ENCODE measurements at places on chromosomes 1 and 21. TPM values are rescaled to one million over a fixed set of nuclear protein-coding genes. Genes with fewer than 3 reads are reported as not detected.

Gene LCE1F
- not detected for total RNA-seq

Gene SGIP1
- total RNA-seq: not detected

Gene BTBD19
- 3.4 TPM for total RNA-seq

Gene TRIM45
- total RNA-seq: 2.3 TPM

Gene ECE1
- total RNA-seq: 61.8 TPM

Gene C8A
- not detected for total RNA-seq

Gene SLC9C2
- total RNA-seq: not detected

Gene KRTAP21-2
- total RNA-seq: not detected

Gene NES
- 1.1 TPM for total RNA-seq

Gene SYT6
- 0.38 TPM for total RNA-seq

Gene RSPO1
- 0.10 TPM for total RNA-seq

Gene ANKRD34A
- total RNA-seq: 0.21 TPM

Gene ABCG1
- 2.7 TPM for total RNA-seq

Gene RNASEL
- 2.0 TPM for total RNA-seq

Gene IFNLR1
- total RNA-seq: 1.4 TPM

Gene TRPM2
- 8.1 TPM for total RNA-seq

Gene PROK1
- total RNA-seq: not detected

Gene PGLYRP3
- total RNA-seq: not detected

Gene PLPPR5
- not detected for total RNA-seq

Gene KRTAP12-4
- total RNA-seq: not detected

Gene HLX
- total RNA-seq: 4.2 TPM

Gene LCE6A
- total RNA-seq: not detected

Gene OR2L3
- not detected for total RNA-seq

Gene ARV1
- 24.9 TPM for total RNA-seq

Gene PRAMEF12
- not detected for total RNA-seq

Gene DNAJC28
- 0.34 TPM for total RNA-seq

Gene CA6
- total RNA-seq: not detected

Gene RCSD1
- 0.07 TPM for total RNA-seq

Gene CASQ1
- total RNA-seq: not detected

Gene CLCA4
- not detected for total RNA-seq

Gene GUCA2A
- not detected for total RNA-seq

Gene ARHGAP30
- 0.07 TPM for total RNA-seq

Gene KRTAP19-1
- total RNA-seq: not detected
